DMS153 (cell line): ENCODE measurements at places on chromosomes 7 and 10.

DNA sequence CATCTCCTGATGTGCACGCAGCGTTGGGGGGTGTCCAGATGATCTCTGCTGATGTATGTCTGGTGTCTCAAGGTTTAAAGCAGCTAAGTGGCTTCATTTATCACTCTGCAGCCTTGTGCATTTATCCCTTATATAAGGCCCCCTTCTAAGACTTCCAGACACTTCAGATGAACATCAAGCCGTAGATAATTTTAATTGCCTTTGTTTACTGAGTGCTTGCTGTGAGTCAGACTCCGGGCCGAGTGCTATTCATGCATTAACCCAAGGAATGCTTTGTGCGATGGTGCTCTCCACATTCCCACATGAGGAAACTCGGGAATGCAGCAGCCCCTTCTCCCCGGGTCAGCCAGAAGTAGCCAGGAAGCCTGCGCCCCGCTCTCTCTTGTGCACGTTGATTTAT, 328.6 kb upstream of the COBL start:
- DNase-seq: no peak

DNA sequence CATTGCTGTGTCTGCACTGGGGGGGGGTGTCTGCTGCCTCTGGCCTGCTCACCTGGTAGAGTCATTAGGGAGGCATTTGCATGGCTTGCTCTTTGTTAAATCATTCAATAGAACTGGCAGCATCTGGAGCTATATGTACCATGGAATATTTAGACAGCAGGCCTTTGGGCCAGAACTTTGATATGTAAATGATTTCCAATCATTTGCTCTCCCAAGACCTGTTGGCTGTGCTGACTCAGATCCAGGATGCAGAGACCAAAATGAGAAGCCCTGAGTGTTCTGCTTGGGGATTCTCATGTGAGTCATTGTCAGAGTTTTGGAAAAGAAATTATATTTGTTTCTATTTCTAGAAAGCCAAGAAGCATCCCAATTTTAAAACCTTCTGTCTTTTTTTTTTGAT, 257.6 kb upstream of the IGFBP3 start:
- DNase-seq: no peak

DNA sequence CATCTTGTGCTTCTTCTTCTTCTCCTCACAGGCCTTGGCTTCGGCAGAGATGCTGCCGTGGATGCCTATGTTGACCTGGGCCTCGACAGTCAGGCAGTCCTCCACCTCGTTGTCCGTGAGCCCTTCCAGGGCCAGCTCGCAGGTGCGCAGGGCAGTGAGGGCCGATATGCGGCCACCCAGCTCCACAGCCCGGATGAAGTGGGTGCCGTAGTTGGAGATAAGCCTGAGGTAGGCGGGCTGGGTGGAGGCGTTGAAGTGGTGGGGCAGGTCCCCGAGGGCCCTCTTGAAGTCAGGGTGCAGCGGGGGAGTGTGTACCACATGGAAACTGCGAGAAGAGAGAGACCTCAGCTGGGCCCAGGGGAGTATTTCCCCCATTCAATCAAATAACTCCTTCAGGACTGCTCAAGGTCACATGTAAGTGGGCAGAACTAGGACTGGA, 3.7 kb downstream of the PRF1 start:
- no peak for DNase-seq

DNA sequence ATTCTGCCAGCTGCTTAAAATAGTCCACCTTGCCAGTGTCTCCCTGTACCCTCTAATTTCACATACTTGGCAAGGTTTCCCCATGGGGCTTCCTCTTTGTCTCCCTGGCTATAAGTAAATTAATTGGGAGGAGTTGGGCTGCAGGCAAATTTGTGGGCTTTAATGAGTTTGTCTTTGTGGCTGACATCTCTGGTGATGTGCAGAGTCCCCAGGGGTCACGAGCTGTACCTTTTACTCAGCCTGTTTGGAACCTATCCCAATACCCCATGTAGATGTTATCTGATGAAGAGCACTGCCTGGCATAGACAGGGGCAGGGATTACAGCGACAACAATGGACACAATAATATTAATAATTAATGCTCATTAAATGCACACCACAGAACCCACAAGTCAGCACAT, 132.5 kb downstream of the SLIT1 start:
- DNase-seq: no peak

DNA sequence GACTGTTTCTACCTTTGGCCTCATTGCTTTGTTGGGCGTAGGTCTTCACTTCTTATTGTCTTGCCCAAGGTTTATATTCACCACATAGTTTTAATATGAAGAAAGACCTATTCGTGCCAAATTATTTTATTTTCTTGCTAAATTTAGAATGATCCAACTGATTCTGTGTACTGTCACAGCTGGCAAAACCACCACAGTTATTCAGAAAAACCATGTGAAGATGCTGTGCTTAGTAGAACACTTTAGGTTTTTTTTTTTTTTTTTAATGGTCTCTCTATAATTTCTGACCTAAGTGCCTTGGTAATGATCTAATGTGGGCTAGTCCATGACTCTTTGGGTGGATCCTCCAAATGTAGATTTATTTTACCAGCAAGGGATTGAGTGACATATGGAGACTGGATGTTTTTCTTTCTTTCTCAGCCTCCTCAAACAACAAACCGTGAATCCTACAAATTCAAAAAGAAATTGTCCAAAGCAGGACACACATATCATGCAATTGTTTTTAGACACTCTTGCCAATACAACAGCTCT, 243.8 kb downstream of the DYNC1I1 start:
- DNase-seq: no peak

DNA sequence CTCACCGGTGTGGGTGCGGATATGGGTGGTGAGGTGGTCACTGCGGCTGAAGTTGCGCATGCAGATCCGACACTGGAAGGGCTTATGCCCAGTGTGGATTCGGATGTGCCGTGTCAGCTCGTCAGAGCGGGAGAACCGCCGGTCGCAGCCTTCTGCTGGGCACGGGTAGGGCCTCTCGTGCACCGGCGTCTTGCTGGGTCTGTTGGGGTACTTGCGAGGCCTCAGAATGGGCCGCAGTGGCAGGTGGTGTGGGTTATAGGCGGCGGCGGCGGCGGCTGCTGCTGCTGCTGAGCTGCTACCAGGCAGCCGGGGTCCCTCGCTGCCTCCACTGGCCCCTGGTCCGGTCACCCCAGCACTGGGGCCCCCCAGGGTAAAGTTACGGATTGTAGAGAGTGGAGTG, 2.7 kb downstream of the EGR2 start:
- no peak for DNase-seq

DNA sequence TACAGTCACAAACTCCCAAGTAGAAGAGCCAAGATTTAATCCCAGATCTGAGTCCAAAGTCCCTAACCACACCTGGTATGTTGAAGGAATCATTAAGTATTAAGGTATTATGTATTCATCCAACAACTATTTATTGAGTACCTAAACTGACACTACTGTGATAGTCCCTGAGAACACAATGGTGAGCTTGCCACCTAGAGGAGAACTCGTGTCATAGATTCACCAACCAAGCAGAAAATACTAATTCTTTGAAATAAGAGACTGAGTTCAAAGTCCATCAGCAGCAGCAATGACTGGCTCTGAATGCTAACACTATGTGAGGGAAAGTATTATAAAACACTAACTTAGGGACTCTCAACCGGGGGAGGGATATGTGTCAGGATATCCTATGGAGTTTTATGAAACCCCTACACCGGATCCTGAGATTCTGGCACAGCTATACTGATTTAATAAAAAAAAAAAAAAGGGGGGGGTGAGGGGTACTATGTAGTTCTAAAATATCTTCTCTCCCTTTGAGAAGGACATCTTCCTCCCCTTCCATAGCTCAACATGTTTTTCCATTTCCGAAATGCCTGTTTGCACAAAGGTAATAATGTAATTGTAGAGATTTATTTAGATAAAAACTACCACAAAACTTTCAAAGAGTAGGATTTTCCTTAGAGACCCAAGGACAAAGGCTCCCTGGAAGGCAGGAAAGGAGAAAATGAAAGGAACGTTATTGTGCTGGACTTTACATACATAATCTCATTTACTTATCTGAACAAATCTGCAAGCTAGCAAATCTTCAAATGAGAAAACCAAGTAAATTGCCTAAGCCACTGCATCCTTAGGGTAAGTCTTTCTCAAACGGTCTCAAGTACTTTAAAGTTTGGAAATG, 1.6 kb downstream of the NCOA4 start:
- DNase-seq: peak; percentile 13

GRCh38 chr7:18508443-18509427, 13.2 kb downstream of the HDAC9 start:
- DNase-seq: peak; percentile 62

DNA sequence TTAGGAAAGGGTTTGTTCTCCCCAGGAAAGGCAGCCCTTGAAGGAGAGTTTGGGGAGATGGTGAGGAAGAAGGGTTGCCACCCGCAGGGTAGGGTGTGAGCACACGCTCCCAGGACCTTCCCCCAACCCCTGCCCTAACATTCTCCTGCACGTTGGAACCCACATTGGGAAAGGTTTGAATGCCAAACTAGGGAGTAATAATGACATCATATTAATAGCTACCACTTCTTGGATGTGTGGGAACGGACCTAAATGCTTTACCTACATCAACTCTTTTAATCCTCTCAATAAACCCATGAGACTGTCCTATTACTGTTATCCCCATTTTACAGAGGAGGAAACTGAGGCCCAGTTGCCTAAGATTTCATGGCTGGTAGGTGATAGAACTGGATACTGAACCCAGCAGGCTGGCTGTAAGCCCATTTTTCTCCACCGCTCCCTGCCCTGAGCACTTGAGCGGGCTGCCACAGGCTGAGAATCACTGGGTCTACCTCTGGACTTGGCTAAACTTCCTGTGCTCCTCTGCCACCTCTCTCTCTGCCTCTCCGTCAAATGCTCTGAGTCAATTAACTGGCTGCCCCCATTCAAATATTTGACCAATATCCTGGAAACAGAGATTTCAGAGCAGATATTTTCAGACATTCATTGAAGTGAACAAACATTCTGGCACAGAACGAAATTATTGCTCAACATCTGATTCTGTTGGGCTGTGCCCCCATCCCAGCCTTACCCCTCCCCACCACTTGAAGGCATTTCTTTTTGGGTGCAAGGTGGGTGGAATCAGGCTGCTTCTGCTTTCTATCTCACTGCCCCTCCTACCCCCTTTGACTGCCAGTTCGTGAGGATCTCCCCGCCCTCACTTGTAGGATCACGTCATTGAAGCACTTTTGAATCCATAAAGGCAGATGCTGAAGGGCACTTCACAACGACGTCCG, 129.7 kb downstream of the C10orf105 start:
- DNase-seq: peak; percentile 20

GRCh38 chr10:19785366-19785765, 30.9 kb upstream of the PLXDC2 start:
- no peak for DNase-seq

DNA sequence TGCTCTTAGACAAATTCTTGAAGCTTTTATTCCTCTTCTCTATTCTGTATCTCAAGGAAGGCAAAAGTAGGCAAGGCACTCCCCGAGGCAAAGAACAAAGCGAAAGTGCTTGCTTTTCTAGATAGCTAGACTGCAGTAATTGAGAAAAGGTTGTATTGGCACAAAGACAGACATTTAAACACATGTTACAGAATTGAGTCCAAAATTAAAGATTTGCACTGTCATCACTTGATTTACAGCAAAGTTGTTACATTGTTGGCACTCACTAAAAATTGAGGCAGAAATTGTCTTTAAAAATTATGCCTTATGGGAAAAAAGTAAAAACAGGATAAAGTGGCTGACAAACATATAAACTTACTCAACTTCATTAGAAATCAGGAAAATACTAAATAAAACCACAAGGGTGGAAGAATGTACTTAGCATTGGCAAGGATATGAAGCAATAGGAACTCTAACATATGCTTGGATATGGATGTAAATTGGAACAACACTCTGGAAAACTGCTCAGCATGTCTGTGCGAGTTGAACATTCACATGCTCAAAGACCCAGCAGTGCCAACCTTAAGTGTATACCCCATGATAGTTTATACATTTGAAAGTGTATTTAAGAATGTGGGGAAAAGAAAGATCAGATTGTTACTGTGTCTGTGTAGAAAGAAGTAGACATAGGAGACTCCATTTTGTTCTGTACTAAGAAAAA, 491.3 kb downstream of the GLRX3 start:
- no peak for DNase-seq

GRCh38 chr7:22657479-22657878, 69.5 kb upstream of the IL6 start:
- DNase-seq: no peak

DNA sequence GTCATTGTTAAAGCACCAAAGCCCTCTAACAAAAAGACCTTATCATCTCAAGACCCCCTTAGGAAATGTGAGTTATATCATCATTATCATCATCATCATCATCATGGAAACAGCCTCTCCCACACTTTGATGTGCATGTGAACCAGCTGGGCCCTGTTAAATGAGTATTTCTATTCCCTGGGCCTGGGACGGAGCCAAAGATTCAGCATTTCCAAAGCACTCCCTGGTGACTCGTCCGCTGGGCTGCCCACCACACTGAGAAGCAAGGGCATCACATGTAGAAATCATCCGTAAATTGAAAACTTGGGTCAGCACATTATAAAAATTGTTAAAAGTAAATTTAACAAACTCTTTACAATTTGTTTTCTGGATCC, 88.6 kb downstream of the PTPRN2 start:
- no peak for DNase-seq

GRCh38 chr7:14748461-14748860, 154.1 kb downstream of the DGKB start:
- DNase-seq: no peak

- DNase-seq: no peak
Observed at GRCh38 chr7:157936976-157937375, 600.2 kb downstream of the DNAJB6 start.

DNA sequence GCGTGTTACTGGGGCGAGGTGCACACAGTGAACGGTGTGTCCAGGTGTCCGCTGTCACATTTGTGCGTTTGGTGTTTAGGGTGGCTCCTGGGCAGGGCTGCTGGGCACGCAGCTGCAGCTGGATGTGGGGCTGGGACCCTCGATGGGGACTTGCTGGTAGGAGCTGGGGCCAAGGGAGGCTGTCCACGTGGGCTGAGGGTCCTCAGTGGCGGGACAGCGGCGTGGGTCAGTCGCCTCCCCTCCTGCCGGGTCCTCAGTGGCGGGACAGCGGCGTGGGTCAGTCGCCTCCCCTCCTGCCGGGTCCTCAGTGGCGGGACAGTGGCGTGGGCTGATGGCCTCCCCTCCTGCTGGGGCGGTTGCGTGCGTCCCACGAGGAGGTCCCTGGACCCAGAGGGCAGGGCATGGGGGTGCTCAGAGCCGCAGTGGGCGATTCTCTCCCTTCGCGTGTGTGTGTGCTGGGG, 68.5 kb downstream of the INPP5A start:
- no peak for DNase-seq

DNA sequence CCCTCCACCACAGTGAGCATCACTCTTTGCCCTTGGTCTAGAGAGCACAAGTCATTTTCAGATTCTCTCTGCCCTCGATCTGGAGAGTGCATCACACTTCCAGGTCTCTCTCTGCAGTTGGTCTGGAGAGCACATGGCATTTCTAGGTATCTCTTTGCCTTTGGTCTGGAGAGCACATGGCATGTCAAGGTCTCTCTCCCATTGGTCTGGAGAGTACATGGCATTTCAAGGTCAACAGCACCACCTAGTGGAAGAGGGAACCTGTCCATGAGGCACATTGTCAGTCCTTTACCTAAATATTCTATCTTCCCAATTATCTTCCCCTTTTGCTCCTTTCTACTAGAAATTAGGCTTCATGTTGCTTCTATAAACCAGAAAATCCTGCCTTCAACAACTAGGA, 1139.4 kb downstream of the XPNPEP1 start:
- DNase-seq: peak; percentile 18

GRCh38 chr10:21138769-21139340, 241.7 kb upstream of the NEBL start:
- peak; percentile 32 for DNase-seq

- DNase-seq: no peak
Observed at GRCh38 chr7:50835156-50835555, 52.5 kb upstream of the GRB10 start.
